Caco-2 (cell line): ENCODE measurements at places on chromosomes 4 and X. TPM values are rescaled to one million over a fixed set of nuclear protein-coding genes. Genes with fewer than 3 reads are reported as not detected.

- no peak for DNase-seq
Observed at GRCh38 chr4:1987296-1987695, 21.5 kb downstream of the NELFA start.

DNA sequence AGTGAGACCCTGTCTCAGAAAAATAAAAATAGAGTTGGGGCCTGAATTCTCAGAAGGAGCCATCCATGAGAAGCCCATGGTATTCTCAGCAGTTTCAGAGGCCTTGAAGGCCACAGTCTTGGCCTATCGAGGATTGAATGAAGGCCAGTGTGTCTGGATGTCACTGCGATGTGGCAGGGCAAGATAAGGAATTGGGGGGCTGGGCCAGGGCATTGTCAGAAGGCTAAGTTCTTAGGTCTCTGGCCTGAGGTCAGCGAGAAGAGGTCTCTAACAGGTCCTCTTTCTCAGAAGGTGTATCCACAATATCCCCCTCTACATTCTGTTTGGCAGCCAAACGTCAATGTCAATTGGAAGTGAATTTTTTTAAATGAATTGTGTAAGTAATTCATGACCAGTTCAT is 5.7 kb downstream of the ZNF275 start:
- no peak for DNase-seq

- DNase-seq, result no peak
Observed at GRCh38 chr4:42906341-42906740, 13.8 kb downstream of the GRXCR1 start.

- DNase-seq, result no peak
Observed at GRCh38 chrX:19566359-19567222, 51.3 kb upstream of the MAP3K15 start.

- peak; percentile 36 for DNase-seq
Observed at GRCh38 chrX:120316587-120317283, 5.5 kb upstream of the TMEM255A start.

DNA sequence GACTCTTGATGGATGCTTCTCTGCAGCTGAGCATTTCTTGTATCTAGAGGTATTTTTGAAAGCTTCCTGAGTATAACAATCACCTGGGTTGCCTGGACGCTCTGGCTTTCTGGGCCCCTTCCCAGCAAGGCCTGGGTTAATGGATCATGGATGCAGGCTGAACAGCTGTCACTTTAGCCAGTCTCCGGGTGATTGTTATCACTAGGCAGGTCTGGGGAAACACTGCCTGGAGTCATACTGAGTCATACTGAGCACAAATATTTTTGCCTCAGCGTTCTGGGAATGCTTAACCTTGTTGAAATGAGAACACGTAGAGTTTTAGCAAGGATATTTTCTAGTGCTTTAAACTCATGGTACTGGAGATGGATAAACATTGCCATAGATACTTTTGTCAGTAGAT is 102.6 kb downstream of the PHEX start:
- peak; percentile 52 for DNase-seq

- DNase-seq, result no peak
Observed at GRCh38 chrX:10797466-10797865, 177.1 kb upstream of the MID1 start.

DNA sequence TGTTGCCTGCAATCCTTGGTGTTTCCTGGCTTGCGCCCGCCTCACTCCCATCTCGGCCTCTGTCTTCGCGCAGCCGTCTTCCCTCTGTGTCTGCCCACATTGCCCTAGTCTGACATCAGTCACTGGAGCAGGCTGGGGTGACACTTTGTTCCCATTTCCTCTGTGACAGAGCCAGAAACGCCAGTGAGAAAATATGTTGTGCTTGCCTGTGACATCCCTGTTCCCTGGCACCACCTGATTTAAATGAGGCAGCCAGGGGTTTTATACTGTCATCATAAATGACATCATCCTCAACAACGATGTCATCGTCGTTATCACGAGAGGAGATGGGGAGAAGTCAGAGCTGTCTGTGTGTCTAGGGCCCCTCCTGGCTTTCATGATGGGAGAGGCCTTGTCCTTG is 29.1 kb downstream of the ZNF185 start:
- no peak for DNase-seq

GRCh38 chr4:107592519-107592918 is 127.5 kb downstream of the PAPSS1 start:
- DNase-seq, result no peak

- DNase-seq, result no peak
Observed at GRCh38 chrX:131306601-131307000, 17.5 kb upstream of the IGSF1 start.

DNA sequence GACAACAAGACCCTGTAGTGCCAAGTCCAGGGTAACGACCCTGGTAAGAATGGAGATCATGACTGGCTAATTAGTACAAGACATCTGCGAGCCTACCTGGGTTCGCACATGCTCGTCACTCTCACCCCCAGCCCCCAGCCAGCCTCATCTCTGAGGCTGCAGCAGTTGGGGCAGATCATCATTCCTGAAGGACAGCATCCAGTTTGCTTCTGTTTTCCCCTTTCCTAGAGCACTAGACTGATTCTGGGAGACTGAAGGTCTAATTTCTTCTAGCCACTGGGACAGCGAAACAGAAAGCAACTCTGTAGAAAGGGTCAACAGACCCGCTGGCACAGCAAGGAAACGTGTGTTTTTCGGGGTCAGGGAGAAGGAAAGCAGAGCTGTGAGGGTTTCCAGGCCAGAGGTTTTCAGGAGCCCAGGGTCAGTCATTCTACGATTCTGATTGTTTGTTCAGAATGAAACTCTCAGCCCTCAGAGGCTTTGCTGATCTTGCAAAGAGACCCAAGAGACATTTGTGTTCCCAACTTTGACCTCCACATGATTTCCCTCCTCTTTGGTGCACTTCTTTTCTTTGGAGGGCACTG is 343.1 kb upstream of the NOCT start:
- DNase-seq, result no peak

DNA sequence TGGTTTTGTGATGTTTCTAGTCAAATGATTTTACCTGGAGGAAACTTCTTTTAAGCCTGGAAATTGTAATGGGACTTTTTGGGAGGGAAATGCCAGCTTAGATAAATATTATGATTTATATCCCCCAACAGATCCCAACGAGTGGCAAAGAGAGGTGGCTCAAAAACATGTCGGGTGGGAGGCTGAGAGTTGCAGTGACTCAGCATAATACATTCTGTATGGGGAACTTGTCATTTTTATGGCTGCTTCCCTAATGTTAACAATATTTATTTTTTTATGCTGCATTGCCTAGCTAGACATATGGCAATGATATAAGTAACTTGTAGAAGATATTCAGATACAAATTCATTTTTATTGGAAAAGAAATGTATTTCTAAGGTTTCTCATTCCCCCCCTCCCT is 219.0 kb downstream of the ARHGAP10 start:
- no peak for DNase-seq

GRCh38 chr4:145101091-145101490 is 3.0 kb downstream of the ABCE1 start:
- DNase-seq, result no peak

- DNase-seq, result no peak
Observed at GRCh38 chr4:2364654-2365053, 53.8 kb downstream of the ZFYVE28 start.

GRCh38 chr4:148510211-148510610 is 68.0 kb upstream of the NR3C2 start:
- no peak for DNase-seq

GRCh38 chr4:14257903-14258302 is 630.4 kb upstream of the BOD1L1 start:
- DNase-seq, result no peak

DNA sequence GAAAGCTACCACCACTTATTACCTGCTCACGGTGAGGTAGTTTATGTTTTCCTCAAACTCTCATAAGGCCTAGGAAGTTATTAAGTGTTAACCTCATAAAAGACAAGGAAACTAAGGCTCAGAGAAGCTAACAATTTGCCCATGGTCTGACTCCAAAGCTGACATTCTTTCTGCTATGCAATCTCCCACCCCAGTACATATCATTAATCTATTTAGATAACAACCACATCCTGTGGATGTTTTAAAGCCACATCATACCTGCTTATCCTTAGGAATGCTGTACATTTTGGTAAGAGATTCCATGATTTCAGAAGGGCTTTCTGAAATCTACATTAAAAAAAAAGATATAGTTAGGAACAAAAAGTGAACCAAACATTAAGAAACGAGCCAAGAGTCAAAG is 55.4 kb downstream of the HUWE1 start:
- no peak for DNase-seq

DNA sequence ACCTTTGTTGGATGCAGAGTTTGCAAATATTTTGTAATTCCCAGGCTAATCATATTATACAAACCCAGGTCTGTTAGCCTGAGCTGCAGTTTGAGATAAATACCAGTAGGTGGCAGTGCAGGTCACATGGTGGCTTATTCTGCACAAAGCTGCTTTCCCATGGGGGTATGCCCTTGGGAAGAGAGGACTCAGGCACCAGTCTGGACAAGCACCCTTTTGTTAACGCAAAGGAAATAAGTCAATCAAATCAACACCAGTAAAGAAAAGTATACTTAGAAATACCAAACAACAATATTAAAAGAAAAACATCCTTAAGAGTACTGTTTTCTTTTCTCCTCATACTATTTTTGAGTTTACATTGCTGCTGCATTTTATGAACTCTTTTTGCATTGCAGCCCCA is 389.0 kb upstream of the ZFP42 start:
- peak; percentile 38 for DNase-seq

DNA sequence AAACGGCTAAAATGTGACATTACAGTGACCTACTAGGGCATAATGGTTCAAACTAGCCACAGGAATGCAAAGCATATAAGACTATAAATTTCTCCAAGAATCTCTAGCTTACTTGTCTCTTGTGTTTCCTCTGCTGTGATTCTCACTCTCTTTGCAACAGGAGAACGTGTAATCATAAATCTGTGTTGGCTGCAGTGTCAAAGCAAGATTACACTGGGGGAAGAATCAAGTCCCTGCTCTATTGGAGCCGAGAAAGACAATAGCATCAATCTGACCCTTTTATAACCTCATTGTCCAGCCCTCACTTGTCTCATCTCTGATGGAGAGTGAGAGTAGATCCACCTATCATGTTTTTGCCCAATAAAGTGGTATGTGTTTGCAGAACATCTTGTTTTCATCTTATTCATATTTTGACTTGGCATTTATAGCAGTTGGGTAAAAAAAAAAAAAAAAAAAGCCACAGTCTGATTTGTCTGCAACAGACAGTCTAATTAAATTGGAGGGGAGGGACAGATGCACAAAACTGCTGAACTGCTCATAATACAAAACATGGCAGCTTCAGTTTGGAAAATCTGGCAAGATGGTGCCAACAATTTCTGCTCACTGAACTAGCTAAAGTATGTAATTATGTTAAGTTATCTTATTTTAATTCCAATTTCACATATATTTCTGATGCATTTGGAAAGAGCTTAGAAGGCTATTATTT is 165.0 kb upstream of the GABRA2 start:
- DNase-seq, result no peak

DNA sequence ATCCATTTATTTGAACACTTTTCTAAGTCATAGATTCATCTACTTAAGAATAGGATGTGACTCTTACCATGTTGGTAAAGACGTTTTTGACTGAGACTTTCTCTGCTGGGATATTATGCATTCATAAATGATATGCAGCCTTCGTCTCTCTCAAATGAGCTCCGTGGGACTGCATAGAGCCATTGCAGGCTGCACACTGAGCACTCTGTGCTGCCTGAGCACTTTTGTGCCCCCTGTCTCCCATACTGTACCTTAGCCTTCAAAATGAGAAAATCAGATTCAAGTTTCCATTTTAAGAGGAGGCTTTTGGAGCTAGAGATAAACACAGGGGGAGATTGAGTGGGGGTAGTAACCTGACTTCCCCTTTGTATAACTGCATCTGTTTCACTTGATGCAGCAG is 433.6 kb downstream of the ZIC3 start:
- no peak for DNase-seq

GRCh38 chr4:10460313-10461047 is 3.3 kb upstream of the ZNF518B start:
- DNase-seq, result no peak

GRCh38 chr4:139825523-139826014 is 159.9 kb downstream of the MGST2 start:
- DNase-seq, result no peak

- no peak for DNase-seq
Observed at GRCh38 chr4:53943345-53944085, 120.9 kb downstream of the CHIC2 start.

DNA sequence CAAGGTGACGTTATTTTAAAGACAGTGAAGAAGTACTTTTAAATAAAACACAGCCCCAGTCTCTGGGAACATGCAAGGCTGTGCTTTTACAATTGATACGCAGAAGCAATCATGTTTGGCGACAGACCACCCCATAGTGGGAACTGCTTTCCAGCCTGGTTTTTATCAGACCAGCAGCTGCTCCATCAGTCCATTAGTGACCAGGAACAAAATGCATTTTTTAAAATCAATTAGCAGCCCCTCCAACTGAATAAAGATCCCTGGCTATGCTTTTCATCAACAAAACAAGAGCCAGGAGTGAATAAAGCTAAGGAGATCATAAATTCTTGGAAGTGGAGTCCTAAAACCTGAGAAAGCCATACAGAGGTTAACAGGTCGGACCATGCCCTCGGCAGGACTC is 153.0 kb upstream of the TENM3 start:
- no peak for DNase-seq

DNA sequence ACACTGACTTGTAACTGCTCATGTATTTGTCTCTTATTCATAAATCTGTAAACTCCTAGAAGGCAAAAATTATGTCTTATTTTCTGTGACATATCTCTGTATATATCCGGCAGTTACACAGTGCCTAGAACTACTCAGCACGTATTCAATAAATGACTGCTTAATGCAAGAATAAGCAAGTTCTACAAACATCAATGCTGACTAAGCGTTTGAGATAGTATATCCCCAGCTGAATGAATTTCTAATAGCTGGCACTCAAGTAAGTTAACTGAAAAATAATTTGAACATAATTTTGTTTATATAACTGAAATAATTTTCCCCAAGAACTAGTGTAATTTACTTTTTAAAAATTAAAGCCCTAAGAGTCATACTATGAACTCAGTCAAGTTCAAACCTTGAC is 113.7 kb downstream of the ARAP2 start:
- no peak for DNase-seq

DNA sequence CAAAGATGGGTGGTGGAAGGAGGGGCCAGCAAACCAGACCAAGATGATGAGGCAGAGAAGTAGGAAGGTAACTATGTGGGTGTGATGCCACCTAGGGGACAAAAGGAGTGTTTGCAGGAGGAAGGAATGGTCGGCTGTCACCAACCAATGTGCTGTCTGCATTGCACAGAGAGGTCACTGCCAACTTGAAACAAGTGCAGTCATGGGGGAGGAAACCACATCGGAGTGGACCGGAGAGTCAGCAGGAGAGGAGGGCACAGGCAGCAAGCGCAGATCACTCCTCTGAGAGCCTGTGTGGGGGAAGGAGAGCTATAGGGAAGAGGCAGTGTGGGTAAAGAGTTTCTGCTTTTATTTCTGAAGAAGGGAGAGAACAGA is 38.5 kb upstream of the FGFBP2 start:
- peak; percentile 56 for DNase-seq

TMLHE gene
- 12.4 and 14.0 TPM in 2 replicates for total RNA-seq

RIPPLY1 gene
- total RNA-seq, result not detected in 2 replicates

ADH4 gene
- total RNA-seq, result 2.2 and 2.5 TPM in 2 replicates

SEL1L3 gene
- total RNA-seq, result 15.3 and 15.7 TPM in 2 replicates

UCHL1 gene
- 198 and 233 TPM in 2 replicates for total RNA-seq

MID1IP1 gene
- total RNA-seq, result 35.5 and 40.6 TPM in 2 replicates

DCTD gene
- 70.9 and 79.0 TPM in 2 replicates for total RNA-seq

MSMO1 gene
- total RNA-seq, result 80.5 and 91.1 TPM in 2 replicates

SSX2B gene
- total RNA-seq, result not detected in 2 replicates

ZIC3 gene
- total RNA-seq, result not detected in 2 replicates

EDA2R gene
- not detected in 2 replicates for total RNA-seq

TMEM154 gene
- total RNA-seq, result 2.6 and 4.6 TPM in 2 replicates

NRK gene
- total RNA-seq, result 0.16 and 0.32 TPM in 2 replicates

RAP2C gene
- 24.9 and 26.6 TPM in 2 replicates for total RNA-seq

IL2 gene
- not detected in 2 replicates for total RNA-seq

MID2 gene
- total RNA-seq, result 1.8 and 1.9 TPM in 2 replicates
